ENCODE measurements at places on chromosomes 5 and 9.

DNA sequence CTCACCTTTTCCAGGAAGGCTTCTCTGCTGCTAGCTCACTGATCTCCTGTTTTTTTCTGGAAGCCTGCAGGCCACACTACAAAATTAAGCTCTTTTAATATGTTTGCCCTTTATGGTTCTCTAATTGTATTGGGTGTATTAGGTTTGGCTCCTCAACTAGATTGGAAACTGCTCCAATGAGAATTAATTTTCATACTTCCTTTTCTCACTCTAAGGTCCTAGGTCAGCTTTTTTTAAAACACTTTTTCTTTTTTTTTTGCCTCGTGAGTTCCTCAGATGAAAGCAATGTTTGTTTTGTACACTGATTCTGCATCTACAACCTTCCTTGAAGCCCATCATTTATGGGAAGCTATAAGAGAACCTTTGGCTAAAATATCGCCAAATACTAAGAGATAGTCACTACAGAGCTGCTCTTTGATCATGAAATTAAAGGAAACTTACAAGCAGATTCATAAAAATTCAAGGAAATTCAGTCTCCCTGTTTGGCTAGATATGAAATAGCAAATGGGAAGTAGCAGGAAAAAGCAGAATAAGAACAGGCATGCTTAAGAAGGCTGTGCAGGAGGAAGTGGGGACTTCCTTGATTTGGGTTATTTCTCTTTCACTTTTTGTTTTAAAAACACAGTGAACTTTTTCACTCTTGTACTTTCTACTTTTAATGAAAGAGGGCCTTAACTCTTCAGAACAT, 55.2 kb upstream of the FYB1 start:
- peak; percentile 11 for DNase-seq

GRCh38 chr5:159550951-159551350, 220.7 kb upstream of the IL12B start:
- DNase-seq = no peak

GRCh38 chr9:25681266-25681665, 3.0 kb upstream of the TUSC1 start:
- no peak for DNase-seq

DNA sequence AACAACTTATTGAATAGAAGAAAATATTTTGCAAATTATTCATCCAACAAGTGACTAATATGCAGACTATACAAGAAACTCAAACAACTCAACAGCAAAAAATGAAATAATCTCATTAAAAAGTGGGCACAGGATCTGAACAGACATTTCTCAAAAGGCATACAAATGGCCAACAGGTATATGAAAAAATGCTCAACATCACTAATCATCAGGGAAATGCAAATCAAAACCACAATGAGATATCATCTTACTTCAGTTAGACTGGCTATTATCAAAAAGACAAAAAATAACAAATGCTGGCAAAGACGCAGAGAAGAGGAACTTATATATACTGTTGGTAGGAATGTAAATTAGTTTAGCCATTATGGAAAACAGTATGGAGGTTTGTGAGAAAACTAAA, 1.8 kb upstream of the AMACR start:
- no peak for DNase-seq

GRCh38 chr5:132420706-132421272, 51.3 kb downstream of the SLC22A5 start:
- DNase-seq = peak; percentile 94

GRCh38 chr5:112902561-112902960, 19.5 kb downstream of the REEP5 start:
- no peak for DNase-seq

DNA sequence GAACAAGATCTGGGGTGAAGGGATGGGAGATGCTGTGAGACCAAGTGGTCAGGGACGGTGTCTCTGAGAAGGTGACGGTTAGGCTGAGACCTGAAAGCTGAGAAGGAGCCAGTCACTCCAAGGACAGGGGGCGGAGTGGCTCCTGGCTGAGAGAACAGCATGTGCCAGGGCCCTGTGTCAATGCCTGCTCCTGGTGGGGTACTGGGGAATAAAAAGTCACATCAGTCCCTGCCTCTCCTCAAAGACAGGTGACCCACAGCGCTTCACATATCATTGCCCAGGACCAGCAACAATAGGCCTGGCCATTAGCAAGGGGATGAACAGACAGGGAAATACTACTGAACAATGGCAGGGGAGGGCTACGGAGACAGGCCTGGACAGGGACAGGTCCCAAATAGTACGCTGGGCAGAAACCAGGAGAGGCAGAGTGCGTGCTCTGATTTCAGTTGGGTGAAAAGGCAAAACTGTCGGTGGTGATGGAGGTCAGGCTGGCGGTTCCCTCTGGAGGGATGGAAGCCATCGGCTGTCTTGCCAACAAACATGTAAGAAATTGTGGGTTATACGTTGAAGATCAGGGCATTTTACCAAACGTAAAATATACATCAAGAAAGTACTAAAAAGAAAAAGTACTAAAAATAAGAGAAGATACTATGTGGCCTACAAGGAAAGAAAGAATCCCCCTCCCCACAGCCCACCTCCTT, 64.3 kb downstream of the C9orf50 start:
- DNase-seq = no peak

GRCh38 chr5:34690898-34691297, 34.8 kb downstream of the RAI14 start:
- DNase-seq = no peak

DNA sequence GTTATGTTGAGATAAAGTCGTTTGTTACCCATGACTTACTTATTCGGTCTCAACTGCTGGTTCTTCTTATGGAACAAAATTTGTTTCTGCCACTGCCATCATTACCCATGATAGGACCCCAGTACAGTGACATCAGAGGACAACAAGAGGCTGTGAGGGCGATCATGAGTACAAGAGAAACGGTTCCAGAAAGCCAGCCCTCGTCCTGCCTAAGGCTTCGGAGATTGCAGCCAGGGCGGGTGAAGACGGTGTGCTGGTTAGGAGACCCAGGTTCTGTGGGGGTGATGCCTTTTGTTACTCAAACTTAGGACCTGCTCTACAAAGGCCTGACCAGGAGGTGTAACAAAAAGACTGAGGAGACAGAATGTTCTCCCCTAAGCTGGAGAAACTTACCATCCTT, 10.9 kb downstream of the FYB1 start:
- DNase-seq = no peak

- DNase-seq = no peak
These were observed 215.8 kb upstream of the TRIM32 start for GRCh38 chr9:116471093-116471906.

DNA sequence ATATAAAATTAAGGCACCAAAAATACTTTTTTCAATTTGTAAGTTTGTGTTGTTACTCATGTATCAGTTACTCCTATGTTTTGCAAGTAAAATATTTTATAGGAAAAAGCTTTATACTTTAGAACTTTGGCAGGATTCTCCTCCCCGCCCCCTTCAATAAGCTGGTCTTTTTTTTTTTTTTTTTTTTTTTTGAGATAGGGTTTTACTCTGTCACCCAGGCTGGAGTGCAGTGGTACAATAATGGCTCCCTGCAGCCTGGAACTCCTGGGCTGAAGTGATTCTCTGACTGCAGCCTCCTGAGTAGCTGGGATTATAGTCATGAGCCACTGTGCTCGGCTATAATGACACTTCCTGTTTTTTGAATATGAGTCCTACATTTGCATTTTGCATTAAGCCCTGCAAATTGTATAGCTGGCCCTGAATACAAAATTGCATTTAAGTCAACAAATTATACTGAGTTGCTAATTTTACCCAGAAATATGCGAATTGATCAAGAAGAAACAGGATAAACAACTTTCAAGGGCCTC, 192.9 kb downstream of the PIK3R1 start:
- no peak for DNase-seq

DNA sequence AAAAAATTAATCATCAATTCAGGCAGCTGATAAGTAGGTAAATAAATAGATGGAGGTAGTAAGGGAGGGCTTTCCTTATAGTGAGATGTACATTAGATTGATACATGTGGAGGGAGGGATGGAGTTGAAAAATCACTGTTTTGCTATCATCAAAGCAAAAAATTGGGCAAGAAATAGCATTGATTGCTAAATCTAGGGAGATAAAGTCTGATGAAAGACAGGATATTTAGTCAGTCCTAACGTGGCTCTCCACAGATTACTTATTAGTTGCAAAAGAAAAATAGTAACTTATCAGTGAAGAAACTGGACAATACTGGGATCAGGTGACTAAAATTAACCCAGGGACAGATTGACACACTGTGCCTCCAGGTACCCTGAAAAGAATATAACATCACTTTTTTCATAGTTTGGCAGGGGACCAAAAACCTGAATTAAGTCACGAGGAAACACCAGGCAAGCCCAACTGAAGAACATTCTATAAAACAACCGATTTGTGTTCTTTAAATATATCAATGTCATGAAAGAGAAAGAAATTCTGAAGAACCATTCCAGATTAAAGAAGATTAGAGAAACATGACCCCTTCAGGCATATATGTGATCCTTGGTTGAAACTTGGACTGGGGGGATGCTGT, 27.1 kb upstream of the GOLPH3 start:
- DNase-seq = no peak

GRCh38 chr9:129021091-129021490, 7.0 kb downstream of the SH3GLB2 start:
- peak; percentile 35 for DNase-seq

GRCh38 chr5:142584891-142585290, 101.0 kb downstream of the FGF1 start:
- no peak for DNase-seq

GRCh38 chr9:10612641-10613398, at the start of gene PTPRD:
TSS of gene PTPRD (minus strand) at chr9:10613002.
- DNase-seq = no peak

DNA sequence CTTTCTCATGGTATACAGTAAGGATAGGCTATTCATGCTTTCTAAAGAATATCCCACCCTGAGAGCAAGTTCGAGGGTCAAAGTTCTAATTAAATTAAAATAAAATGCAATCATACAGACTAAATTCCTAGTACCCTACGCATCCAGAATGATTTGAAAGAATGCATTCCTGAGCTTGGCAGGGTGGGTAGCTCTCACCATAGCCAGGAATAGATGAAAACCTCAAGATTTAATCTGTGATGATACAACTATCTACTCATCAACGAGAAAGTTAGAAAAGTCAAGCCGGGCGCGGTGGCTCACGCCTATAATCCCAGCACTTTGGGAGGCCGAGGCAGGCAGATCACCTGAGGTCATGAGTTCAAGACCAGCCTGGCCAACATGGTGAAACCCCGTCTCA, 32.3 kb downstream of the SERINC5 start:
- DNase-seq = no peak

DNA sequence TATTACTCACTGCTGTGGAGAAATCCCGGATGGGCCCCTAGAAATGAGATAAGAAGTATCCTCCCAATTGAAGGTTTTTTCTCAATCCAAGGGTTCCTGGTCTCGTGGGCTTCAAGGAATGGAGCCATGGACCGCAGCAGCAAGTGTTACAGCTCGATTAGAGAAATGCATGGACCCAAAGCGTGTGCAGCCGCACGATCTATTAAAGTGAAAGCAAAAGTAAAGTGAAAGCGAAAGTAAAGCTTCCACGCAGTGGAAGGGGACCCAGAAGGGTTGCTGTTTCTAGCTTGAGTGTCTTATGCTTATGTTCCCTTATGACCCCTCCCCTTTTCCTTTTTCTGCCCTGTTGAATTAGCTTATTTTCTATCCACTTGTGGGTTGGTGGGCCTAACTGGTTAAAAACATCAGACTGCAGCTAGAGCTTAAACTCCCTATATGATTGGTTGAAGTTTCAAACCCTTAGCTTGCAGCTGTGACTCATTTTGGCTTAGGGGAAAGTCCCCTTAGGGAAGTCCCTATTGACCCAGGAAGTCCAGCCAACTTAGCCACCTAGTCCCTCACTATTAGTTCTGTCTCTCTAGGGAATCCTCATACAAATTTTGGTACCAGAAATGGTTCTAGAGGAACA, 1111.8 kb downstream of the TAF11L14 start:
- DNase-seq = peak; percentile 76

GRCh38 chr5:40486437-40487275, 193.1 kb upstream of the PTGER4 start:
- DNase-seq = peak; percentile 50

- DNase-seq = no peak
These were observed 98.3 kb downstream of the UGCG start for GRCh38 chr9:111994831-111995458.

- DNase-seq = no peak
These were observed 2.3 kb upstream of the SCGB3A1 start for GRCh38 chr5:180593446-180594206.

DNA sequence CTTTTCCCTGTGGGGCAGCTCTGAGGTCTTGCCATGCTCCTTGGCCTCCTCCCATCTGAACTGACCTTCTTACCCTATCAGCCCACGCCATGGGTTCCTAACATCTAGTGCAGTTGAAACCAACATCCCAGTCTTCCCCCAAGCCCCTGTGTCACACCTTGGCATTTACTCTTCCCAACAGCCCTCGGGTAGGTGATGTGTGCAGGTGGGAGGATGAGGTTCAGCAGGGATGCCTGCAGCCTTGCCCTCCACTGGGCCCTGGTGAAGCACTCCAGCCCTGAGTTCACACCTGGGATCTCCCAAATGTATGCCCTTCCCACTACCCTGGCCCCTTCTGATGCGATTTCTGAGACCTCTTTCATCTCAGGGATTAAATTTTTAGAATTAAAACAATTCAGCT, 15.5 kb downstream of the IRX2 start:
- no peak for DNase-seq

DNA sequence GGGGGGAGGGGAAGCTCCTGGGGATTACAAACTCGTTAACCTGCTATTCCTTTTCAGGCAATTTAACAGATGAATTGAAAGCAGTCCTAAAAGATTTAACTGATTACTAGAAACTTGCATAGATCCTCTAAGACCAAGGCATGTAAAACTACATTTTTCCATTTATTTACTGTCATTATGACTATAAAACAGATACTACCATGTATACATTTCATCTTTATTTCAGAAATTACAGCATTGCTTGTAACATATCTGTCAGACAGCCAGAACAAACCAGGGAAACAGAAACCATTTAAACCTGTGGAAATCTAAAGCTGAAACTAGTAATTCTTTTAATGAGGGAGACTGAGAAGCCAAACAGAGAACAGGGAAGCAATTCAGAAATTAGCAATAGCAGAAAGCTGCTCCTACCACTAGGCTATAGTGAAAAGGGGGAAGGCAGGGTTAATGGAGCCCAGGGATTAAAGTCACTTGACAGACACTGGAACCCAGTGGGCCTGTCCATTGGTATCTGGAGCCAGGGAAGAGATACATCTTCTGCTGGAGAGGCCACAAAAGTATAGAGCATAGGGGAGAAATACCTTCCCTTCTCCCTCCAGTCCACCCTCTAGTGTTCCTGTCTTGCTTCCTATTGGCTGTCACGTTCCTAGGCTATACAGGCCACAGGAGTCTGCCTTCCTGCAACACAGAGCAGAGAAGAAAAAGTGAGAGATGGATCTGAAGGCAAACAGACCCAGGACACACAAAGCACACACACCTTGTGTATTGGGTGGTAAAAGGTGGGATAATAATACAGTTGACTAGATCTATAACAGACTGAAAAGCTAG, 33.8 kb downstream of the PDCD1LG2 start:
- DNase-seq = no peak

All from OCI-LY7 (cell line).